ENCODE measurements at places on chromosomes 6 and 20.

- no peak for DNase-seq
These were observed 6.1 kb downstream of the RAMACL start for GRCh38 chr6:166580076-166581050.

DNA sequence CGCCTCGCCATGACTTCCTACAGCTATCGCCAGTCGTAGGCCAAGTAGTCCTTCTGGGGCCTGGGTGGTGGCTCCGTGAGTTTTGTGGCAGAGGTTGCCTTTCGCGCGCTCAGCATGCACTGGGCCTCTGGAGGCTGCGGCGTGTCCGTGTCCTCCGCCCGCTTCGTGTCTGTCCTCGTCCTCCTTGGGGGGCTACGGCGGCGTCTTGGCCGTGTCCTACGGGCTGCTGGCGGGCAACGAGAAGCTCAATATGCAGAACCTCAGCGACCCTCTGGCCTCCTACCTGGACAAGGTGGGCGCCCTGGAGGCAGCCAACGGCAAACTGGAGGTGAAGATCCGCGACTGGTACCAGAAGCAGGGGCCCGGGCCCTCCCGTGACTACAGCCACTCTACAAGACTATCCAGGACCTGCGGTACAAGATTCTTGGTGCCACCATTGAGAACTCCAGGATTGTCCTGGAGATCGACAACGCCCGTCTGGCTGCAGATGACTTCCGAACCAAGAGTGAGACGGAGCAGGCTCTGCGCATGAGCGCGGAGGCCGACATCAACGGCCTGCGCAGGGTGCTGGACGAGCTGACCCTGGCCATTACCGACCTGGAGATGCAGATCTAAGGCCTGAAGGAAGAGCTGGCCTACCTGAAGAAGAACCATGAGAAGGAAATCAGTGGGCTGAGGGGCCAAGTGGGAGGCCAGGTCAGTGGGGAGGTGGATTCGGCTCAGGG is 296.3 kb downstream of the OGFRL1 start:
- no peak for DNase-seq

- DNase-seq = no peak
These were observed 35.6 kb downstream of the RIOK1 start for GRCh38 chr6:7424967-7425807.

DNA sequence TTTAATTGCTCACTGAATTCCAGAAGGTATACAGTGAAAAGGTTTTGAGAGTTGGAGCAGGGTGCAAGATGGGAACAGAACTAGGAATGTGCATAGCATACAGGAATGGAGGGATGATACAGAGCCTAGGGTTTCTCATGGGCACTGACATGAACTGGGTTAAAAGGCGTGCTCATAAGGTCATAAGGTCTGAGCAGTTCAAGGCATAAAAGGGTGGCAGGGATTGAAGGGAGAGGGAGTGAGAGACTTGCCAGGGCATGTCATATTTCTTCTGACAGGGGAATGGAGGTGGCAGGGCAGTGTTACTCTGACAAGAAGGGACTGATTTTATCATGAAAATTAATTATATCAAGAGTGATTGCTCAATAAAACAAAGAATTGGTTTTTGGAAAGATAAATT is 4.7 kb downstream of the MLIP start:
- no peak for DNase-seq

- DNase-seq = peak; percentile 61
These were observed 24.9 kb upstream of the IER3 start for GRCh38 chr6:30769088-30769852.

DNA sequence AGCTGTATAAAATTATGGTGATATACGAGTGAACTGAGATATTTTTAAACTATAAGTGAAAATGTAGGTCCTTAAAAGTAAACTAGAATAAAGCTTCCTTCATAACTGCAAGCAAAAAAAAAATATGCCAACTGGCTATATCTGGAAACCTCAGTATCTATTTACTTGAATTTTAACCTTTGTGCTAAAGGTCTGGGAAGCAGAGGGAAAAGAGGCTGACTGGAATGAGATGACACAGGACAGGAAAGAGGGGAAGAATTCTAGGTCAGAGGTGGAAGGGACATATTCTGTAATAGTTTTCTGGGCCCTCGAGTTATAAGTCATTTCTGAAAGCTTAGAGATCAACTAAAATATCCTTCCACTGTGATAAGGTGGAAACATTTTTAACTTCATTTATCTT is 46.8 kb downstream of the AIG1 start:
- DNase-seq = no peak

DNA sequence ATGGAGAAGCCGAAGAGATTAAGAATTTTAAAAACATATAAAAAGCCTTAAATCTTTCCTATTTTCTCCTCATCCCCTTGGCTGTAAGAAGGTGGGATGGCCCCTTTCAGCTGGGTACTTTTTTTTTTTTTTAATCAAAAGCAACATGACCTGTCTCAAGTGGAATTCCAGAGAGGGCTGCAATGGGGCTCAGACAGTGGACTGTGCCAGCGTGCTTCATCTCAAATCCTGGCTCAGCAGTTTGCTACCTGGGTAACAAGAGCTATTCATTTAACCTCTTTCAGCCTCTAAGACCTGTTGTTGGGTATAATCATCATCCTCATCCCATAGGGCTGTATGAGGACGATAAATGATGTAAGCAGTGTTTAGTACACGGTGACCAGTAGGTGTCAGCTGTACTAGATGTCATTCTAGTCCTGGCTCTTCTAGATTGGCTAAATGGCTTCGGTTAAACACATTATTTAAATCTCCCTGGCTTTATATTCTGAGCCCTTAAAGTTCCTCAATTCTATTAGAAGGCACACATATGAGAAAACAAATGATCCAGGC is 6.9 kb upstream of the PPP1R3G start:
- DNase-seq = no peak

DNA sequence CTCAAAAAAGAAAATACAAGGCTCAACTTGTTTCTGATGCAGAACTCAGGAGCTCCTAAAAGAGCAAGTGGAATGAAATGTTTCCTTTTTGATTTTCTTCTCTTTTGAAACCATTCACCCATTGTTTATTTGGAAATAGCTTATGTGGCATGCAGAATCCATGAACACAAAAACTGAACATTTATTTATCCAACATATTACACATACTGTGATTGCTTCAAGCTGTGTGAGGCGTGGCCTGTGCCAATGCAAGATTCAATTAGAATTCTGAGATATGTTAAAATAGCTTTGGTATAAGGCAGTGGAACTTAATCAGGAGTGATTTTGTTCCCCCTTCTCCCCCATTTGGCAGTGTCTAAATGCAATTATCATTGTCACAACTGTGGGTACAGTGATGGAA is 45.9 kb upstream of the CARMIL1 start:
- no peak for DNase-seq

DNA sequence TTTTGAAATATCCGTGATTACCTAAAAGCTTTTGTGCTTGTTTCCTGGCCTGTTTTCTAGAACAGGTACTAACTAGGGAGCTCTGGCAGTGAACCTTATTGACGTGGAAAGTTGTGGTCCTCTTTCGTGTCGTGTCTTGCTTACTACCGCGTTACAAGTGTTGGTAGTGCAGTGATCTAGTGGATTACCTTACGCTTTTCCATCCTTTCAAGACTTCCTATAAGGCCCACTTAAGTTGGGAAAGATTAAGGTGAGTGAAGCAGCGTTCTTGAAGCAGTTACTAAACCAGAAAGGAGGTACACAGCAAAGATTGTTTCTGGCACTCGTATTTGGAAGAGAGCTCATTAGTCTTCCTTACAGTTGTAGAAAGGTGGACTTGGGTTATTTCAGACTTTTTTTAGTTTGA is 1.9 kb downstream of the PNRC1 start:
- no peak for DNase-seq

DNA sequence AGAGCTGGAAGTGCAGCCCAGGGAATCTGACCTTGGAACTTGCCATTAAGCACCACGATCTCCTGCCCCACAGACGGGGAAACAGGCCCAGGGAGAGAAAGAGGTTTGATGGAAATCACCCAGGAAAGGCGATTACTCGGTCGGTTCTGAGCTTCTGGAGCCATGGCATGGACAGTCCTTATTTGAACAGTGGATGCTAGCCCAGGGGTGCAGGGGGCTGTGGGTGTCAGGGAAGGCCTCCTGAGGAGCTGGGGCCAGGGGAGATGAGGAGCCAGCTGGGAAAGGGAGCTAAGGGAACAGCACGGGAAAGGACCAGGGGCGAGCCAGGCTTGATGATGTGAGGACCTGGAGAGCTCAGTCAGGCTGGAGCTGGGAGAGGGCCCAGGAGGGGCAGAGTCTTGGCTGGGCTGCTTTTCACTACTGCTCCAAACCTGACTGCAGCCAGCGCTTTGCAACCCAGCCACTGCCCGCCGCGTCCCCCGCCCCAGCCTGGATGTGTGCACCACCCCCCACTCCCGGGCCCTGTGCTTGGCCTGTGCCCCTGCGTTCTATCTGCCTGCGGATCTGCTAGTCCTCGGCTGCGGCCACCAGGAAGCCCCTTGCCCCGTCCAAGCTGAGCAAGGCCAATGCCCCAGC is 17.8 kb downstream of the SUN5 start:
- DNase-seq = no peak

GRCh38 chr6:40719671-40720374 is 132.7 kb upstream of the LRFN2 start:
- DNase-seq = no peak

DNA sequence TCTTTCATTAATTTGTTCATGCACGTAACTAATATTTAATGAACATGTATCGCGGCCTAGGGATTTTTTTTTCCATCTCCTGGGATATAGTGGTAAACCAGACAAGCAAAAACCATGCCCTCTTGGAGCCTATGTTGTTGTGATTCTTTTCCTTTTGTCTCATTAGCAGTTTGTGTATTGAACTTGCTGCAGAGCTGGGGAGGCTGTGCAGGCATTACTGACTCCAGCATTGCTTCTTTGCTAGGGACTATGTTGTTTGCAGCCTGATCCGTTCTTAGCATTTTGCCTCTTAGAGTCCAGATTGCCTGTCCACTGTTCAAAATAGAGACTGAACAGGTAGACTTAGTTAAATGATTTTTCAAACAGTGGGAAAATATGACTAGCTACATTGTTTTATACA is 9.7 kb downstream of the SCAF8 start:
- DNase-seq = no peak

DNA sequence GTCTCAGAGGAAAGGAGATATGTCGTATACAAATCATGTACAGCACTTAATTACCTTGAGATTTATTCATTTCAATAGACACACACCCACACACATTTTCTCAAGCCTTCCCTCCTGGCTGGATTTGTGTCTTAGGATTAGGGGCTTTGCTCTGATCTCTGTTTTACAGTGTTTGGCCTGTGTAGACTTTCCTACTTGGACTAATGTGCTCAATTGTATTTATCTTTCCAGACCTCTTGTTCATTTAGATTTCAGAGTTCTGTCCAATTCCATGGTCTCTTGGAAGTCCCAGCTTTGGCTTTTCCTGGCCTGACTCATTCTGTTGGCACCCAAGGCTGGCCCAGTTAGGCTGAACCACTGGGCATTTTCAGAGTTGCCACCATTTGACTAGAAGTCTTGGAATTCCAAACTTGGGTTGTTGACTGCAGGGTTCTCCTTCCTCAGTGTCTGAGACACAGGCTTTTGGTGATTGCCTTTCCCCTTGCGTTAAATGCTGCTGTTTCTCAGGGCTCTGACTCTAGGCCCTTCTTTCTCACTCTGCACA is 8.9 kb upstream of the RFPL4B start:
- DNase-seq = no peak

DNA sequence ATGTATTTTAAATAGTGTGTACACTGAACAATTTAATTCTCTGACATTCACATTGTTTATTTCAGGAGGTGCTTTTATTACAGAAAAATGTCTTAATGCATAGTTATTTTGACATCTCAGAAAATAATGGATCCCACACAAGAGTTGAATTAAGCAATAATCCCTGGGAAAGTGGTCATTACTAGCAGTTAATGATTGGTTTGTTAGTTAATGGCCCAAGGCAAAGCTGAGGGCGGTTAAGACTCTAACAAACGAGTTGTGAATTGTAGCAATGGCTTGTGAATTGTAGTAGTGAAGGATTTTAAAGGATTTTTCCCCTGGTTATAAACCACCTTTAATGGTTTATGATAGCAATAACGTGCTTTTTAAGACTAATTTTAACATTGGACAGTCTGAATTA is 1316.0 kb upstream of the GJE1 start:
- no peak for DNase-seq

DNA sequence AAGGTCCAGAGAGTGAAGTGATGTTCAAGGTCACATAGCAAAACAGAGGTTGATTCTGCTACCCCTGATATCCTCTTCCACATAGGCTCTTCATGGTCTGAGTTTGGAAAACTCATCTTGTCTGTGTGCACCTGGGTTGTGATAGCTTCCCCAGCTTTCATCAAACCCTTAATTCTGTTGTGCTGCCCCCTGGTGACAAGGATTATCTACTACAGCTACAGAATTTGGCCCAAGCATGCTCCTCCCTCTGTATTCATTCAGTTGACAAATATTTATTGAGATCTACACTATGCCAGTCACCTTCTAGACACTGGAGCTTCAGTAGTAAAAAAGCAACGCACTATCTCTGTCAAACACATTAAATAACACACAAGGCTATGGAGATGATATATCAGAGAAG is 50.4 kb downstream of the SMPDL3A start:
- peak; percentile 60 for DNase-seq

- DNase-seq = no peak
These were observed 87.7 kb downstream of the EPM2A start for GRCh38 chr6:145647602-145648001.

DNA sequence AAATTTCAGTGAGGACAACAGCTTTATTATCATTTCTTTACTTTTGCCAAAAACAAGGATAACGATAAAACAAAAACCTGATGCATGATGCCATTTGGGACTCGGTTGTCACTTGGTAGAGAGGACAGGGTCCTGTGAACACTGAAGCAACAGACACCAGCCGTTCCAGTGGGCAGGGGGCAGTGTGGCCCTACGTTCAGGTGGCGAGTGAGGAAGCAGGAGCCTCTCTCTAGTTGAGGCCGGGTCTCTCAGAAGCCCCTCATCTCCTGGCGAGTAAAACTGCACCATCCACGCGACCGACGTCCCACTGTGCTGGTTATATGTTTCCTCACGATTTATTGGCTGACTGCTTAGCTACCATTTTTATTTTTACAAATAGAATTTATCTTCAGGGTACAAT is 231.6 kb downstream of the THBS2 start:
- no peak for DNase-seq

DNA sequence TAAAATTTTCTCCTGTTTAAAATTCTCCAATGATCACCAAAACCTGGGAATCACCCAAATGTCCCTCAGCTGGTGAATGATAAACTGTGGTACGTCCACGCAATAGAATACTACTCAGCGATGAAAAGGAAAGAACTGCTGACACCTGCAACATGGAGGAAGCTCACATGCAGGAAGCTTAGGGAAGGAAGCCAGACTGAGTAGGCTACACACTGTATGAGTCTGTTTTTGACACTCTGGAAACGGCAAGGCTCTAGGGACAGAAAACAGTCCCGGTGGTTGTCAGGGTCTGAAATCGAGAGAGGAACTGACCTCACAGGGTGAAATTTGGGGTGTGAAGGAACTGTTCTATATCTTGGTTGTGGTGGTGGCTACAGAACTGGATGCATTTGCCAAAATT is 25.2 kb upstream of the TLDC2 start:
- DNase-seq = no peak

DNA sequence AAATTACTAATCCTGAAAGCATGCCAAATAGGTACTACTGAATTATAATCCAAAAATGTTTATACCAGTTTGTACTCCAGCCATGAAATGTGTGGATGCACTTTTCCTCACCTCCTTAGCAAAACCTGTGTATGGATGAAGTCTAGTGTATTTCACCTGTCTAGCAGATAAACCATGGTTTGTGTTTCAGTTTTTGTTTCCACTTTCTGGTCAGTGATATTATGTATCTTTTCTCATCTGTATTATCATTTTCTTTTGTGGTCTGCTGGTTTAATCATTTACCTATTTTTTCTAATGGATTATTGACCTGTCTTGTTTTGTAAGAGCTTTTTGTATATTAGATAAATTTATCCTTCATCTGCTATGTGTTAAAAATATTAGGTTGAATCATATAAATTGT is 41.0 kb upstream of the TMEM217 start:
- DNase-seq = no peak

Measured in ecto neural progenitor cell (in vitro differentiated cells).